GM10248 (cell line): ENCODE measurements at places on chromosomes 13 and 19.

GRCh38 chr19:43469160-43469480 lies 3.7 kb upstream of the LYPD3 start:
- DNase-seq: no peak

- no peak for DNase-seq
These were observed 607 bp downstream of the NFIC start for GRCh38 chr19:3366753-3367627.

GRCh38 chr19:13817615-13818371 lies 22.6 kb downstream of the ZSWIM4 start:
- DNase-seq: no peak

- DNase-seq: no peak
These were observed 7.1 kb upstream of the TOMM40 start for GRCh38 chr19:44883922-44884321.

DNA sequence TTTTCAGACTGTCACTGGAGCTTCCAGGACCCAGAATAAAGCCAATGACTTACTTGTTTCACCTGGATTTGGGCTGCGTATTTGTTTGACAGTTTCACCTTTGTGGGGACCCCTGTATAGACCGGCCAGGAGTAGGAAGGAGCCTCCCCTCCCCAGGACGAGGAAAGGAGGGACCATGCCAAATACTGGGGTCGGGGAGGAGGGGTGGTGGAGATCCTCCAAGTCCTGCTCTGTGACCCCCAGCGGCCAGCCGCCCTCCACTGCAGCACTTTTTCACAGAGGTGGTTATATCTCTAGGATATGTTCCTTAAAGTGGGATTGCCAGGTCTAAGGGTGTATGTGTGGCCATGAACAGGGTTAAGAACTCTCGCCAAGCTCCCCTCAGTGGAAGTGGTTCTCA lies 25.7 kb upstream of the ZNF492 start:
- no peak for DNase-seq

GRCh38 chr13:90414691-90415596 lies 932.5 kb upstream of the MIR17HG start:
- DNase-seq: no peak

GRCh38 chr13:39676315-39676876 lies 20.9 kb downstream of the COG6 start:
- peak; percentile 11 for DNase-seq

DNA sequence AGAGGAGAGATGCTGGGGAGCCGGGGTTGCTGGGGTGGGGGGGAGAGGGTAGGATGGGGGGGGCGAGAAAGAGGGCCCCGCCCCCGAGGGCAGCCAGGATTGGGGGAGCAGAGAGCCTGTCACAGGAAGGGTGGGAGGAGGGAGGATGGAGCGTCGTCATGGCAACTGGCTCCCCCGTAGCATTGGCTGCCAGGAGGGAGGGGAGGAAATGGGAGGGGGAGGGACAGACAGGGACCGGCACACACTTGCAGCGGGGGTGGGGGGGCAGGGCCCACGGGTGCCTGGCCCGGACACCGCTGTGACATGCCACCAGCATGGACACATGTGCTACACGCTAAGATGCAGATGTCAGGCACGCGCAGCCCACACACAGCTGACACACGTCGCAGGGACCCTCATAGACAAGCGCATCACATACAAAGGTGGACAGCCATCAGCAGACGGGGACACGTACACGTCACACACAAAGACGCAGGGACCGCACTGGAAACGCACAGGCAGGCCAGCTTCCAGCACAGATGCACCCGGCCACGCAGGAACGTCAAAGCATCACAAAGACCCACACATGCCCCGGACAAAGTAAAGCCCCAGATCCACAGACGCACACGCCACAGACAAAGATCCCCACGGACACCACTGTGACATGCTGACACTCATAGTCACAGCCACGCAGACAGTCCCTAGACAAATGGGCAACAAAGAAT lies at the start of gene LMTK3:
TSS of gene LMTK3 (minus strand) at position 36 of the 704 bp plus-strand sequence. CDS start 259 bp downstream, outside the sequence.
- DNase-seq: peak; percentile 65

DNA sequence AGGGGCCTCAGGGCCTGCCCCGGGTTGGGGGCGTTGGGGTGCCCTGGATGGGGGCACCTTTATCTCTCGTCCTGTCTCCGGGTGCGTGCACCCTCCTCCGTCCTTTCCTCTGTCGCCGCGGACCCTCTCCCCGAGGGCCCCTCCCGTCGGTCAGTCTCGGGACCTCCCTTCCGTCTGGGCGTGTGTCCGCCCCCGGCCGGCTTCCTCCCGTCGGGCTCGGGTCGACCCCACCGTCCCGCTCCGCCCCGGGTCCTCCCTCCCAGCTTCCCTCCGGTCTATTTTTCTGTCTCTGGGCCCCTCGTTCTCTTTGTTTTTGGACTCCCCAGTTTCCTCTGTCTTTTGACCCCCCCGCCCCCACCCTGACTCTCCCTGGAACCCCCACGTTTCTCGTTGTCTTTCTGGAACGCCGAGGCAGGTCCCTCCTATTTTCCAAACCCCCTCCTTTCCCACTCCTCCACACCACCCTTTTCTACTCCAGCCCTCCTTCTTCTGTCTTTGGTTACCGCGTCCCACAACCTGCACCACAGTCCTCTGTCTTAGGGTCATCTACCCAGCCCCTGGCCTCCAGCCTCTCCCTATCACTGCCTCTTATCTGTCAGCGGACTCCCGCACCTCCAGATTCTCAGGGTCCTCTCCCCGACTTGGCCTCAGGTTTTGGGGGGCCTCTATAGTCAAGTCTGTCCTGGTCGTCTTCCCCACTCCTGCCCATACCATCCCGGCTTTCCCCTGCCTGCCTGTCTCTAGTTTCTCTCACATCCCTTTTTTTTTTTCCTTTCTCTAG lies 757 bp downstream of the EGLN2 start:
- DNase-seq: peak; percentile 50

DNA sequence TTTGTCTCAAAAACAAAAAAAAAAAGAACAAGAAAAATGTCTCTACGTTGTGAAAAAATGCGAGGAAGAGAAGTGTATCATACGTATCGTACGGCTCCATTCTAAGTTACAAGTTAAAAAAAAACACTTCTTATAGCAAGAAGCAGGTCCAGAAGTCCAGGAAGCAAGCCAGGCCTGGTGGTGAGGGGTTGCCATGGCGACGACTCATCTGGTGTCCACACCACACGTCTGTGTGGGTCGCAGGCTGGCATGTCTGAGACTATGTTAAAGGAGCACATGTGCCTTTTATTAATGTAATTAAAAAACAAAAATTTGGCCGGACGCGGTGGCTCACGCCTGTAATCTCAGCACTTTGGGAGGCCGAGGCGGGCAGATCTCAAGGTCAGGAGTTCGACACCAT lies 5.9 kb downstream of the MED16 start:
- no peak for DNase-seq
